M059J (cell line): ENCODE measurements at places on chromosomes 12 and 14. TPM values are rescaled to one million over a fixed set of nuclear protein-coding genes. Genes with fewer than 3 reads are reported as not detected.

POLE2 gene
- total RNA-seq: 17.4 and 27.8 TPM in 2 replicates

NFE2 gene
- total RNA-seq: 1.3 and 2.5 TPM in 2 replicates

FITM1 gene
- 0.27 TPM in 1 of 2 replicates, not detected in the other for total RNA-seq

OVCH1 gene
- total RNA-seq: not detected in 2 replicates

ZDHHC22 gene
- total RNA-seq: 0.02 TPM in 1 of 2 replicates, not detected in the other

MANSC4 gene
- total RNA-seq: not detected in 2 replicates

BHLHE41 gene
- 5.0 and 7.4 TPM in 2 replicates for total RNA-seq

CEP128 gene
- total RNA-seq: 4.9 and 14.0 TPM in 2 replicates

LRP1-AS gene
- total RNA-seq: not detected in 2 replicates

IPO4 gene
- 26.8 and 141 TPM in 2 replicates for total RNA-seq

GRCh38 chr12:59088673-59089072 is 168.4 kb upstream of the LRIG3 start:
- no peak for DNase-seq

DNA sequence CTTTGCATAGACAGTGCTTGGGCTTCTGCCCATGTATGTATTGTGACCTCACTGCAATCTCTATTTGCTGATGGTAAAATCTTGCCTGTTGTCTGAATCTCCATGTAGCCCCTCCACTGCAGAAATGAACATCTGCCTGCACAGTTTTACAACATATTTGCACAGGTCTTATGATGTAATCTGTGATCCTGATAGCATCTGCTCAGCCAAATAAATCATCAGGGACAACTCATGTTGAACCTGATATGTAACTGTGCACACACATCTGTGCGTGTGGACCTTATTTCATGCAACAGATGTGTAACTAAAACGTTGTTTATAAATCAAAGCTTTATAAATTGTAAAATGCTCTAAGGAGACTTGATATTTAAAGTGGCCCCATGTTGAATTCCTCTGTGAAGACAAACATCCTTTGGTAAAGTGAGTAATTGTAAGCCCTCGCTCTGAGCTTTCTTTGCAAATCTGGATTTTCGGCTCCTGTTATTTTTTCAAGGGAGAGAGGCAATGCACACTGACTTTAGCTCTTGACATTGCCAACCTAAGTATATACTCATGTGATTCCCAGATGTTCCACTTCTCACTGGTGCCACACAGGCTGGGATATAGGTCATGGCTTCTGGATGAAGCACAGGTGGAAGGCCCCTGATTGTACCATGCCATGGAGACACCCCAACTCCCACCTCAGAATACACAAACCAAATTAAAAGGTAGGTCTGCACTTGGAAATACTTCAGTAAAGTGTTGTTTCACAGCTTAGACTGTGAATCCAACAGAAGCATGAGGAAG is 371.3 kb downstream of the GRIN2B start:
- no peak for DNase-seq

- peak; percentile 67 for DNase-seq
Measured at GRCh38 chr12:120598674-120599463, 17.7 kb upstream of the POP5 start.

DNA sequence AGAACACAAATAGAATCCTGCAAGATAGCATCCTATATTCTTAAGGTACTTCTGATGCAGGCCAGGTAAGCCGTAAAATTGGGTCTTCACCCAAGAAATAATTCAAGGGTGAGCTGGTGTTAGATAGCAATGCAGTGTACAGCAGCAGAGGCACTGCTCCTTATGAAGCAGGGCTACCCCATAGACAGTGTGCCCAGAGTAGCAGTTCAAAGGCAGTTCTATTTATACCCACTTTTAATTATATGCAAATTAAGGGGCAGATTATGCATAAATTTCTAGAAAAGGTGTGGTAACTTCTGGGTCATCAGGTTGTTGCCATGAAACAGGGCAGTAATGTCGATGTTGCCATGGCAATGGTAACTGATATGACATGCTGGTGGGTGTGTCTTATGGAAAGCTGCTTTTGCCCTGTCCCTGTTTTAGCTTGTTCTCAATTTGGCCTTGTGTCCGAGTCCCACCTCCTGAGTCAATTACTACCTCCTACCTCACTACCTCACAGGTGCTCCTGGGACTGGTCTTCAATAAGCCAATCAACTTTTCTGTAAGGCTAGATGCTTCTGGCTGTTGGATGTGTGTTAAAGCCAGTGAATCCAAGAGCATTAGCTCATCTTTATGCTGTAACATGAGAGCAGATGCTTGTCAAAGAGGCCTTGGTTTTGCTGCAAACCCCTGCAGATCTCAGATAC is 61.0 kb downstream of the PPM1A start:
- no peak for DNase-seq

GRCh38 chr12:5466521-5466960 is 34.6 kb downstream of the NTF3 start:
- DNase-seq: no peak

GRCh38 chr14:71675900-71676287 is 256.3 kb upstream of the RGS6 start:
- DNase-seq: peak; percentile 32

- DNase-seq: no peak
Measured at GRCh38 chr14:32606301-32606700, 277.2 kb downstream of the AKAP6 start.

GRCh38 chr12:56935752-56936151 is 1.5 kb upstream of the SDR9C7 start:
- DNase-seq: no peak

- DNase-seq: no peak
Measured at GRCh38 chr12:53600490-53601295, 25.5 kb downstream of the ATF7 start.

- DNase-seq: no peak
Measured at GRCh38 chr12:131065279-131065678, 111.6 kb downstream of the ADGRD1 start.

- DNase-seq: no peak
Measured at GRCh38 chr12:62116986-62117385, 143.2 kb upstream of the USP15 start.

DNA sequence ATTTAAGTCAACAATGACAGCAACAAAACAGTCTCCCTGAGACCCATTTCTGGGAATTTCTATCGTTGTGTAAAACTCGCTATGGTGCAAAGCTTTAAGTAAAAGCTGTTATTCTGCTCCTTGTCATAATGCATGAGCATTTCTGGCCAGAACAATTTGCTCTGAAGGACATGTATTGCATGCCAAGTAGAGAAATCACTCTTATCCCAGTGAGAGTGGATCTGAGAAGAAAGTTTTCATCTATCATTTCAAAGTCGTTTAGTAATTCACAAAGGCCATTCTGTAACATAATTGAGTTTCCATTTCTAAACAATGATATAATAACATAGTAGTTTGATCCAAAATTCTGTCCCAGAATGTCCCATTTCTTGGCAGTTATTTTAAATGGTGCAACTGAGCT is 86.6 kb downstream of the TBC1D30 start:
- DNase-seq: no peak

DNA sequence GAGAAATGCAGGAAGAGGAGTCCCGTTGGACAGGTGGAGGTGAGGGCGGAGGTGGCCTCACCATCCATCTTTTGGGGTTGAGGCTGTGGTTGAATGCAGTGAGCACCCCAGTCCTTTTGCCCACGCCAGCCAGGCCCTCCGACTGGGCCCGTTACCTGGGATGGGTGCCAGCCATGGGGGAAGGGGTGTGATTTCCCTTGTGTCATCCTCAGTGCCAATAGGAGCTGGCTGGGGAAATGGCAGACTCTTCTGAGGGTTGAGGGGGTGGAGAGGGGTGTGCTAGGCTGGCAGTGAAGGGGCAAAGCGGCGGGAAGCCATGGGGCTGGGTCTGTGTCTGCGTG is 9.6 kb downstream of the KCNH3 start:
- DNase-seq: no peak

- no peak for DNase-seq
Measured at GRCh38 chr12:24172031-24172772, 222.7 kb upstream of the SOX5 start.

DNA sequence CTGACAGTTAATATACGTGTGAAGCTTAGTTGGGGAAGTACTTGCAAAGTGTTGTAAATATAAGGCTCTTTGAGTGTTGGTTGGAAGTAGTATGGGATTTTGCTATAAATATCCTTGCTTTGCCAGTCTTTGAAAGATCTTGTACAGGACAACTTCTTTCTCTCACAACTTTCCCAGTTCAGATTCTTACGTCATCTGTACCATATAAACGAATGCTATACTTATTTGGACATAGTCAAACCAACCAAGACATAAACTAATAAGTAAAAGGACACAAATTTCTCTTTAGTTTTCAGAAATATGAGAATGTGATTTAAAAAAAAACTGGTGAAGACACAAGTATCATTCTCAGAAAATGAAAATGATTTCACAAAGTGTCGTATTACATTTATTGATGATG is 153.1 kb upstream of the NPAS3 start:
- no peak for DNase-seq

GRCh38 chr12:132142679-132143335 is 1.3 kb downstream of the DDX51 start:
- DNase-seq: no peak

- no peak for DNase-seq
Measured at GRCh38 chr12:92199819-92200576, 54.4 kb upstream of the BTG1 start.

DNA sequence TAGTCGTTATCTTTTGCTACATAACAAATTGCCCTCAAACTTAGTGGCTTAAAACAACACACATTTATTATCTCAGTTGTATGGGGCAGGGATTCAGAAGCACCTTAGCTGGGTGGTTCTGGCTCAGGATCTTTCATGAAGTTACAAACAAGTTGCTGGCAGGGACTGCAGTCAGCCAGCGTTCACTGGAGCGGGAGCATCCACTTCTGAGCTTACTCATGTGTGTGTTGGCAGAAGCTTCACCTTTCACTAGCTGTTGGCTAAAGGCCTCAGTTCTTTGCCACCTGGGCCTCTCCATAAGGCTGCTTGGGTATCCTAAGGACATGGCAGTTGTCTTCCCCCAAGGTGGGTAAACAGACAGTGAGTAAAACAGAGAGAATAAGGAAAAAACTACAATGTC is 365.7 kb downstream of the RPS29 start:
- no peak for DNase-seq

DNA sequence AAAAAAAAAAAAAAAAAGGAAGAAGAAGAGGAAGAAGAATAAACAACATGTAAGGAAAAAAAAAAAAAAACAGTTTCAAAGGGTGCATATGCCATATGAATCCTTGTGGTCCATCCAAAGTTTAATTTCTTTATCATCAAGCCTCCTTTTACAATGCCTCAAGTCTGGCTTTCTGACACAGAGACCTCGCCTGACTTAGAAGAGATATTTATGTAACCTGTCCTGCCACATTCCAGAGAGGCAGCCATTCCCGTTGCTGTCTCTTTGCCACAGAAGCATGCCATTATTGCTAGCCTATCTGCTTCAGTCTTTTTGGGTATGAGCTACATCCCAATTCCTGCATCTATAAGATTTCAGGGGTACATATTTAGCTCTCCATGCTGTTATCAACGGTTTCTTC is 596.7 kb upstream of the ATP2B1 start:
- DNase-seq: no peak
